Natural killer cell treated with Interleukin-12 subunit alpha and Interleukin-12 subunit beta and Interleukin-15 and Interleukin-18, amount 100 ng/mL, for 72 hours (primary cell): ENCODE measurements at places on chromosomes 12 and 14. TPM values are rescaled to one million over a fixed set of nuclear protein-coding genes. Genes with fewer than 3 reads are reported as not detected.

CCDC38 gene
- total RNA-seq: 0.33 TPM

MYF5 gene
- total RNA-seq: not detected

GARIN6 gene
- total RNA-seq: not detected

DNA sequence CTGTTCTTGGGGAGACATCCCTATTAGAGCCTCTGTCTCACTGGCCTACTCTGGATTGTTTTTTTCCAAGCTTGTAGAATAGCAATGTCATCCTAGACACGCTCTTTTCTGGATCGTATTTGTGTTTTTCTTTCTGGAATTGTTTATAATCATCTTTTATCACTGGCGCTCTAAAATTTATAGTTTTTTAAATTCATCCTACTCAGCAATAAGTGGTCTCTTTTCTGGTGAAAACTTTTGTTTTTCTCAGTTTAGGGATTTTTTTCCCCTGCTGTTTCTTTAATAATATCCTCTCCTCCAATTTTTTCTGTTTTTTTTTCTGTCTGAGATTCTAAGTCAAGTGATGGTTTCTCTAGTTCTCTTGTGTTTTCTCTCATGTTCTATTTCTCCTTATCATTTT, 25.2 kb downstream of the PDE6H start:
- no peak for DNase-seq

DNA sequence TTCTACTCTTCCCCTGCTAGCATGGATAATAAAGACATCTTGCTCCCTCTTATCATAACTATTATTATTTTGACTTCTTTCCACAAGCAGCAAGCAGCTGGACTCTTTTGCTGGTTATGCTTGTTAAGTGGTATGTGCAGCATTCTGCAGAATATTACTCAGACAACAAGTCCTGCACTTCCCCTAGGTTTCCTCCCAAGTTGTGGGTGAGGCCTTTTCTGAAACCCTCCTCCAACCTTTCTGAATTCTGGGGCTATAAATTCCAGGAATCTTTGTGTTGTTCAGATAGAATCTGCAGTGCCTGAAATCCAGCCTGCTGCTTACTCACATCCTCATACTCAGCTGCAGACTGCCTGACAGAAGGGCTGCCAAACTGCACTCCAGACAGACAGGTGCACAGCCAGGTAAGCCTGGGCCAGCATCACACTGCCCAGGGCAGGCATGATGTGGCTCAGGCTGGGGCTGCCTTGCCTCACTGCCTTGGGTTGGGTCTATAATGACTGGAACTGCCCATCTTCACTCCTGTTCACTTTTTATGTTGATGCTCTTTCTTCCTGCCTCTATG, 6.2 kb upstream of the DHRS2 start:
- DNase-seq: no peak

DNA sequence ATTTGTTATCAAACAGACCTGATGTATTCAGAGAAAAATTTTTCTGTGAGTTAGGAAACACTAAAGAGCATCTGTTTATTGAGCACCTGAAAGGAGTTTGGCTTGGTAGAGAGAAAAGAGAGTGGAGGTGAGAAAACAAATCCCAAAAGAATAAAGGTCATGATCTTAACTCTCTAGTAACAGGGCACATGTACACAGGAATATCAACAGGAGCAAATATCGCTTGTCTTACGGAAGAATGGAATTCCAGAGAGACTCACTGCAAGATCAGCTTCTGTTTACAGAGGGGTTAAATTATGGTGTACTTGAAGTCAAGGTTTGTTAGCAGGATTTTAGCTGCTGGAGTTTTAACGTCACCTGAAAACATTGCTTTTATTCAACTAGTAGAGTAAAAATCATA, 78.8 kb downstream of the SPPL3 start:
- no peak for DNase-seq

DNA sequence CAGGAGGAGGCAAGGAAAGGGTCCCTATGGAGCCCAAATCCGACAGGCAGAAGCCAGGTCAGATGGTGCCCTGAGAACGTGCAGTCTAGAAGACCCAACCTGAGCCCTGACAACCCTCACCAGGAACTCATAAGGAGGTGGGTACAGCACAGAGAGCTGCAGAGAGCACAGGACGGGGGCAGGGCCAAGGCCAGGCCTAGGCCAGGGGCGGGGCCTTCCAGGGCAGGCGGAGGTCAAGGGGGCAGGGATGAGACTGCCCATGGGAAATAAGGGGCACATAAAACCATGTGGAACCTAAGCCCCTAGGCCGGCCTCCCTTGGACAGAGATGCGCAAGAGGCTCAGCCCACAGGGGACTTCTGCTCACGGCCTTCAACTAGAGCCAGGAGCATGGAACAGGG, 45.1 kb downstream of the SSH1 start:
- peak; percentile 44 for DNase-seq

DNA sequence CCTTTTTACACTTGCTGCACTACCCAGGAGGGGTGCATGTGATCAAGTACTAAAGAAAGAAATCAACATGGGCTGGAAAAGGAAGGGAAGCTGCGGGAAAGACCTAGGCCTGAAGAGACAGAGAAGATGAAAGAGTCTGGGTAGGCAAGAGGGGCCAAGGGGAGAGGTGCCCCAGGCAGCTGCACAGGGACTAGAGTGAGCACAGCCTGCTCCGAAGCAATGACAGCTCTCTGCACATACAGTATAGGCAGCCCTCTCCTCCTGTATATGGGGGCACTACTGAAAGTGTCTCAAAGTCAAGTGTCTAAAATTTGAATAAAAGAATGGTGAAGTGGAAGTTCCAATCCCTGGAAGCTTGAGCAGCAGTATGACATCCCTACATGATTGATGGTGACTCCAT, 112.0 kb downstream of the TMTC1 start:
- no peak for DNase-seq

DNA sequence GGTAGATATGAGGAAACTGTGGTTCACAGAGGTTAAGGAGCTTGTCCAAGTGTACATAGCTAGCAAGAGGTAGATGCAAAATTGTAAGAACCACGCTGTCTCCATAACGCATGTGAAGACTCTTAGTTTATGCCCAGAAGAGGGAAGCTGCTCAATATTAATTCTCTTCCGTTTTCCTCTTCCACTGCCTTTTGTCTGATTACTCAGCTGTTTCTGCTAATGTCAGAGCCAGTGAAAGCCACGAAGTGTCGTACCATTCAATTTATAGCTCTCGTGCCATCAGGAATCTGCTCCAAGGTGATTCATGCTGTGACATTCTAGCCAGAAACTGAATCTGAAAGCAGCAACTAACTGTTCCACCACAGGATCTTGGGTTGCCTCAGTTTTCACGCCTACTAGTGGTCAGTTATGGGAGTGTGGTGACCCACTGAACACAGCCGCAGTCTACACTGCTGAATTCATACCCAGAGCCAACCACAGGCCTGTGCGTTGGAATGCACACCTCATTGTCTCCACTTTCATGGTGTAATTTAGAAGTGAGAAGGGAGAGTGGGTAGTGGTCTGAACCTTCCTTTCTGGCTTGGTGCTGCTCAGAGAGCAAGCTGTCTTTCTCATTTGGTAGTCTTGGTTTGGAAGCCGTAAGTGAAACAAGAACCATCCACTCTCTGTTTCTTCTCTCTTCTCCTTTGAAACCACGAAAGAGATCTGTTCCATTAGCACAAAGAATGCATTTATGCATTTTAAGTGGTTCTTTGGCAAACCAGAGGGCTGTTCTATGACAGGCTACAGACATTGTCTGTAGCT, 74.2 kb upstream of the NAP1L1 start:
- peak; percentile 87 for DNase-seq

DNA sequence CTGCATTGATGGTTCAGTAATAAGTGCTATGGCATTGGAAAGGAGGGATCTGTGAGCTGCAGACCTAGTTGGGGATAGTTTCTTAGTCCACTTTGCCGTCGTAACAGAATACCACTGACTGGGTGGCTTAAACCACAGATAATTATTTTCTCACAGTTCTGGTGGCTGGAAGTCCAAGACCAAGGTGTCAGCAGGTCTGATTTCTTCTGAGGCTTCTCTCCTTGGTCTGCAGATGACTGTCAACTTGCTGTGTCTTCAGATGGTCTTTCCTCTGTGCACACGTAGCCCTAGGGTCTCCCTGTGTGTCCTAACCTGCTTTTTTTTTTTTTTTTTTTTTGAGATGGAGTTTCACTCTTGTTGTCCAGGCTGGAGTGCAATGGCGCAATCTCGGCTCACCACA, 126.1 kb downstream of the MYRFL start:
- DNase-seq: no peak

GRCh38 chr14:103085106-103086091, 1.4 kb downstream of the LBHD2 start:
- DNase-seq: peak; percentile 40

DNA sequence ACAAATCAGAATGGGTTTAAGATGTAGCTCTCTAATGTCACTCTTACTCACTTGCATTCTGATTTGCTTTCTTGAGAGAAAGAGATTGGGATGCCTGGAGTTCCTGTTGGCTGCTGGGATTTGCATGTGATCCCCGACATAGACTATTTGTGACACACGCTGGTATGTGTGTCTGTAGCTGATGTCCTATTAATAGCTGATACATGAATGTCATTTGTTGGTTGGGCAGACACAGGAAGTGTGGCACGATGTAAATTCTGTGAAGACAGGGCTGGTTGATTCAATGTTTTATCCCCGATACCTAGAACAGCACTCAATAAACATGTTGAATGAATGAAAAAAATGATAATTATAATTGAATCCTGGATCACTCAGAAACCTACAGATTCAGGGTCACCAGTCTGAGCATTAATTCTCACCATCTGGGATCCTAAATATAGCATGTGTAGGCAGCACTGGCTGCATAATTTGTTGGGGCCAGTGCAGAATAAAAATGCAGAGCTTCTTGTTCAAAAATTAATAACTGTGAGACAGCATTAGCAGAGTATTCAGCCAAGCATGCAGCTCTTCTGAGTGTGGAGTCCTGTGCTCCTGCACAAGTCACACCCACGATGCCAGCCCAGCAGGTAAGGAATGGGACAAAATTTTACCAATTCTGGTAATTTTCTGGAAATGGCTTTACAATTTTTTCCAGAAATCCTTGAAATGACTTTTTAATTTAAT, 35.5 kb upstream of the SOCS2 start:
- DNase-seq: no peak
